Daoy (cell line): ENCODE measurements at places on chromosomes 1 and 21. TPM values are rescaled to one million over a fixed set of nuclear protein-coding genes. Genes with fewer than 3 reads are reported as not detected.
A peak's percentile ranks its signal among the peaks of the same experiment; 100 is the strongest.

C4BPB gene
- total RNA-seq, result 0.29 TPM in 1 of 2 replicates, not detected in the other

C1orf87 gene
- not detected in 2 replicates for total RNA-seq

AVPR1B gene
- not detected in 2 replicates for total RNA-seq

ZNF593OS gene
- not detected in 2 replicates for total RNA-seq

OR14K1 gene
- total RNA-seq, result not detected in 2 replicates

ARTN gene
- 0.91 and 2.5 TPM in 2 replicates for total RNA-seq

LCE2B gene
- total RNA-seq, result not detected in 2 replicates

ECE1 gene
- total RNA-seq, result 59.8 and 69.8 TPM in 2 replicates

DNAH14 gene
- total RNA-seq, result 32.5 and 56.2 TPM in 2 replicates

AADACL4 gene
- total RNA-seq, result not detected in 2 replicates

LCE2A gene
- not detected in 2 replicates for total RNA-seq

IGSF9 gene
- total RNA-seq, result 1.7 and 2.7 TPM in 2 replicates

UQCRH gene
- total RNA-seq, result 1,306 and 1,452 TPM in 2 replicates

PIAS3 gene
- 3.9 and 10.2 TPM in 2 replicates for total RNA-seq

TAS1R1 gene
- not detected in 2 replicates for total RNA-seq

SLC41A1 gene
- 20.7 and 25.1 TPM in 2 replicates for total RNA-seq

CCT8 gene
- 487 and 555 TPM in 2 replicates for total RNA-seq

DMBX1 gene
- total RNA-seq, result 0.80 and 2.1 TPM in 2 replicates

LIN28A gene
- total RNA-seq, result 0.86 TPM in 1 of 2 replicates, not detected in the other

- no peak for DNase-seq
These were observed 3.4 kb downstream of the EGLN1 start for GRCh38 chr1:231418741-231419107.

DNA sequence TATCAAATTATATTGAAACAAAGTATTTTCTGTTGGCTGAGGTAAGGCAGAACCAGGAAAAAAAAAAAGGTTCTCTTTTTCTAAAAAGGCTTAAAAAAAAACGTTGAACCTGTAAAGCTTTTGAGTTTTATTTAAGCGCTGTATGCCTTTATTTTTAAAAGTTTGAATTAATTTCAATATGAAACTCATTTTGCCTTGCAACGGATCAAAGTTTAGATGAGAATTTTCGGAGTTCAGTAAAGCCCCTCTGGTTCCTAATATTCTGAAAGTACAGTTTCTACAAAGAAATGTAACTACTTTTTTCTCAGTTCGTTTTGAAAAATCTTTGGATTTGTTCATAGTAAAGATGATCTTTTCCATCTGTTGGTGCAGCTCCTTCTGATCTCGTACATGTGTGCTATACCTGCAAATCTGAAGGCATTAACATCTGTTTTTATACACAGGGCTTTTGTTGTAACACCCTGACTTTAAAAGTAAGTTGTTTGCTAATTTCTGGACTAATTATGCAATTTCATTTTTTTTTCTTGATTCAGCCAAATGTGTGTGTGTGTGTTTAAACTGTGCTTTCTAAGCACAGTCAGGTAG lies 1.7 kb downstream of the ZBTB18 start:
- no peak for DNase-seq

- DNase-seq, result no peak
These were observed 705.4 kb upstream of the PTBP2 start for GRCh38 chr1:96016219-96016618.

DNA sequence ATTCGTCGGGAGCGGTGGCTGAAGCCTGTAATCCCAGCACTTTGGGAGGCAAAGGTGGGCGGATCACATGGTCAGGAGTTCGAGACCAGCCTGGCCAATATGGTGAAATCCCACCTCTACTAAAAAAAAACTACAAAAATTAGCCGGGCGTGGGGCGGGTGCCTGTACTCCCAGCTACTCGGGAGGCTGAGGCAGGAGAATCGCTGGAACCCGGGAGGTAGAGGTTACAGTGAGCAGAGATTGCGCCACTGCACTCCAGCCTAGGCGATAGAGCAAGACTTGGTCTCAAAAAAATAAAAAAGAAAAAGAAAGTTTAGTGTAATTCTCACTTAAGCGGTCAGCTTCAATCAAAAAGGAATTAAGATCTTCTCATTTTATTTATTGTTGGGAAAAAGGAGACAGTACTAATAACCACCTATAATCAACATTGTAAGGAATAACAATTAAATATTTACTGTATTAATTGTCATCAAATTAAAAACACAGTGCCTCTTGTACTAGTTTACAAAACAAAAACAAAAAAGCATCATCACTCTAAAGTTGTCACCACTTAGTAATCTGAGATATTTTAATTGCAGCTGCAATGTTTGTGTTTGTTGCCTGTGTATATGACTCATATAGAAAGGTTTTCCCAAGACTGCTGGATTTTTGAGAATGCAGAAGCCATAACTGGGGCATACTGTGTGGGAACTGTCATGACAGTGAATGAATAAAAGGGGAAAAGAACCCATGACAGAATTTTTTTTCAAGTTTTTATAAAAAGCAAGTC lies 3.7 kb downstream of the FBXO42 start:
- no peak for DNase-seq

GRCh38 chr1:61116421-61116820 lies 34.1 kb downstream of the NFIA start:
- DNase-seq, result no peak

DNA sequence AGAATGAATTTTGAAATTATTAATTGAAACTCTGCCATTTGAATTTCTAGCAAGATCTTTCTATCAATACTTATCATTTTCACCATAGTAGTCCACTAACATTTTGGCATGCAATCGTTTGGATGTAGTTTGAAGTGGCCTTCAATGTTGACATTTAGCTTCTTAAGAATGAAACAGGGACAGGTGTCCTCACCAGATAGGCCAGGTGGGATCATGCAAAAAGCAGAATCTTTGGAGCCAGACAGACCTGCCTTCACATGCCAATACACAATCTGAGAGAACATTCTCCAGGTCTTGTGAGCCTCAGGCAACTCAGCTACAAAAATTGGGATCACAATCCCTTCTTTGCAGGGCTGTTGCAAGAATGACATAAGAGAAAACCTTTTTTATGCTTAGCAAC lies 18.3 kb upstream of the HSPA13 start:
- DNase-seq, result no peak

DNA sequence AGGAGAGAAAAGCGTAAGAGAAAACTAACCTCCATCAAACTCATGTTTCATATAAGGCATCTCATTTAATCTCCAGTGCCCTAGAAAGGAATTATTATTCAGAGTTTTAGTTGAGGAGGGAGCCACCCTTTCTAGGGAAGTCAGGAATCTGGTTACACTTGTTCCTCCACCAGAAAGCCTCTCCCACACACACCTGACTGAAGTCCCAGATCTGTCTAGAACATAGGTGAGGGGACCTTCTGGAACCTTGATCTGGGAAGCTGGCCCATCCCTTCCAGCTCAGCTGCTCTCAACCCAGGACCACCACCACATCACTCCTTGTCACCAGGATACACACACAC lies 1.9 kb upstream of the DENND2D start:
- DNase-seq, result no peak

GRCh38 chr1:23591460-23592208 lies 32.3 kb upstream of the ID3 start:
- no peak for DNase-seq

- no peak for DNase-seq
These were observed 165.1 kb downstream of the SLC45A1 start for GRCh38 chr1:8482979-8483381.

GRCh38 chr1:78370356-78370755 lies 120.4 kb upstream of the PTGFR start:
- DNase-seq, result peak; percentile 52

DNA sequence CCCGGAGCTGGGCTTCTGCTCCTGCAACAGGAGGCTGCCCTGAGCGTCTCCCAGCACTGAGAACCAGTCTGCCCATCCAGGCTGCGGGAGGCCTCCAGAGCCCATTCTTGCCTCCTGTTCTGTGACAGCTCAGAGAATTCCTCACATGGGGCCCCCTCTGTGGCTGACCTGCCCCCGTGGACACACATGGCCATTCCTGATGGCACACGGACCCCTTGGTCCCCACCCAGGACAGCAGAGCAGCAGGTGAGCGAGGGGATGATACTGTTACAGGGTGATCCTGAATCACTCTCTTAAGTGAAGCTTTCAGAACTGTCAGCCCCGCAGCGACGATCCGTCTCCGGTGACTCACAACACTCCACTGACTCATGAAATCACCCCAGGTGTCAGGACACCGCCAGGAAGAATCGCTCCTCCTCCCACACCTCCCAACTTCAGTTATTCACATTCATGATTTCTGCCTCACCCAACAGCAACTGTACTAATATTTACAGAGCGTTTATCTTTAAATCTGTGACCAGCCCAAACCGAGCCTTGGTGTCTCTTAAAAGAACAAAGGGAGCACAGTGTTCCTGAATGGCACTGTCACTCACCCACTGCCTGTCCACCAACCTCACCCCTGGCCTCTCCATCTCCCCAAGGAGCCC lies 22.5 kb downstream of the CHD5 start:
- peak; percentile 91 for DNase-seq

- no peak for DNase-seq
These were observed 103.3 kb upstream of the IFFO2 start for GRCh38 chr1:19059773-19060172.

DNA sequence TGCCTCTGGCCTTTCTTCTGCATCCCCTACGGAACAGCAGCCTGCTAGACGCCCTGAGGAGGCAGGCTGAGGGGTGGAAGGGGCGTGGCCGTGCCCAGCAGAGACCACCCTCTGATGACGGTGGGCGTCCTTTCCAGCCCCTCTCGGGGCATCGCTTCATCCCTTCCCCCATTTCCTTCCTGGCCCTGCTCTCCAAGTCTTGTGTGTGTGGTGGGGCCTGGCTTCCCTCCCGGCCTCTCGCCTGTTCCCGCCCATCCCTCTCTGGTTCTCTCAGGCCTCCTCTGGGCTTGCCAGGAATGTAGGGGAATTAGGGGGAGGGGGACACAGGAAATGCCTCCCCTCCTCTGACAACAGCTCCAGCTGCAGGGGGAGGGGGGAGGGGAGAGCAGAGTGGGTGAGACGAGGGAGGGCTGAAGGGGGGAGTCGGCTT lies 51.1 kb downstream of the SKI start:
- peak; percentile 37 for DNase-seq

DNA sequence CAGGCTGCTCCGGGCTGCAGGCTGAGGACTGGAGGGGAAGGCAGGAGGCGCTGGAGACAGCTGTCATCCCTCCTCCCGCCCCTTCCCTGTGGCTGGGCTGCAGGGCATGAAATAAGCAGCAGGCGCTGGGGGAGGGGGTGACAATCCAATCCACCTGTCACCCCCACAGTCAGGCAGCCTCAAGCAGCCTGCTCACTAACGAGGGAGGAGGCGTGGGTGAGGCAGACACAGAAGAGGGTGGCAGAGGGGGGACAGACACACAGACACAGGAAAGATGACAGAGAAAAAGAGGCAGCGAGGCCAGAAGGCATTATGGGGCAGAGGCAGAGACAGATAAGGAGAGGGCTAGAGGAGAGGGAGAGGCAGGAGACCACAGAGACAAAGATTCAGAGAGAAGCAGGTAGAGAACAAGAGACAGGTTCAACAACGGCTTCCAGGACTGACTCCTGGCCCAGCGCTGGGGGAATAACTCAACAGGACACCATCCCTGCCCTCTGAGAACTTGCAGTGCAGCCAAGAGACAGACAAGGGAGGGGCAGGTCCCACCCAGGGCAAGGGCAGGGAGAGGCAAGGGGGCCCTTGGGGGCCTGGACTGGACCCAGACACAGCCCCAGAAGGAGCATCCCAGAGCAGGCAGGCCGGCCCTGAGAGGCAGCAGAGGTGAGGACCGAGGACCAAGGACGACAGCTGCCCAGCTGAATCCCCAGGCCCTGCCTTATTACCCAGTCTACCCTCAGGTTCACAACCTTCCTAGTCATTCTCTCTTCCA lies 11.2 kb downstream of the MEF2D start:
- no peak for DNase-seq

GRCh38 chr1:6246497-6247467 lies 2.8 kb downstream of the HES3 start:
- peak; percentile 86 for DNase-seq

- DNase-seq, result peak; percentile 95
These were observed 28.5 kb upstream of the KCNA2 start for GRCh38 chr1:110634455-110635311.

DNA sequence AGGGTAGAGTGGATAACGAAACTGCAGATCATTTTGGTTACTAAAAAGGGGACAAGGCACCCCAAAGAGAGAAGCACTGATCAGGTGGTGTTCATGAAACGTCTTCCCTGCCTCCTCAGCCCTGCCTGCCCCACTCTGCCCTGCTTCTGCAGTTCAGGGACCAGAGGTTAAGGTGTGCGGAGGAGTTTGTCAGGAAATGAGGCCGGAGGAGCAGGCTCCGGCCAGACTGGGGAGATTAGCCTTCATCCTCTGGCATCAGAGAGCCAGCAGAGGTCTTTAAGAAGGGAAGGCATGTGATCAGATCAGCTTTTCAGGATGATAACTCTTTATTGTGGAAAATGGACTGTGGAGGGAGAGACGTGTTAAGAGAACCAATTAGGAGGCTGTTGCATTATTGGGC lies 291.9 kb upstream of the NR5A2 start:
- DNase-seq, result no peak

DNA sequence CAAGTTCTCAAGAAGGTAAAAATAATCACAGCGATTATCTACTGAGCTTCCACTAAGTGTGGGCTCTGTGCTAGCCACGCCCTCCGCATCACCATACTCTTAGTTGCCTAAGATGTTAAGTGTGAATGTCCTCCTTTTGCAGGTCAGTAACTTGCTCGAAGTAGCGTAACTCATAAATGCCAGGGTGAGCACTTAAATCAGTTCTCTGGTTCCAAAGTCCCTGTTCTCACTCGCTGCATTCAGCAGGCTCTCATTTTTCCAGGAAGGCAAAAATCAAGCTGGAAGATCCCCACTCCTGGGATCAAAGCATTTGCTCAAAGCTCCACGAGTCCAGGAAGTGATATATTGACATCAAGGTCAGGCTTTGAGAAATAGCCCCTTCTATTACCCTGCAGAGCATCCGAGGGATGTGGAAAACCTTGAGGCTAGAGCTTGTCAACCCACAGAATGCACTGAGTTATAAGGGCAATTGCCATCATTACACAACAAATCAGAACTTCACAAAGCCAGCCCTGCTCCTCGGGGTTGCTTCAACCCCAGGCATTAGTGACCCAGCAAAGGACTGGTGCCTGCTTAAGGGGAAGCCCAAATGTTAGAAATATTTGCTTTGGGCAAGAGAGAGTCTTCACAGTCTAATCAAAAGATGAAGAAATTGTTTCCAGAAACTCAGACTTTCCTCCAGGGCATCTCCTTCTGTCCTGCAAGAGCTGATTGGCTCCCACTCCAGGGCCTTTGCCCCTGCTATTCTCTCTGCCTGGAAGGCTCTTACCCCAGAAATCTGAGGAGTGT lies 19.5 kb downstream of the SLC30A1 start:
- DNase-seq, result no peak

- DNase-seq, result no peak
These were observed 9.2 kb downstream of the POU3F1 start for GRCh38 chr1:38037221-38037939.

DNA sequence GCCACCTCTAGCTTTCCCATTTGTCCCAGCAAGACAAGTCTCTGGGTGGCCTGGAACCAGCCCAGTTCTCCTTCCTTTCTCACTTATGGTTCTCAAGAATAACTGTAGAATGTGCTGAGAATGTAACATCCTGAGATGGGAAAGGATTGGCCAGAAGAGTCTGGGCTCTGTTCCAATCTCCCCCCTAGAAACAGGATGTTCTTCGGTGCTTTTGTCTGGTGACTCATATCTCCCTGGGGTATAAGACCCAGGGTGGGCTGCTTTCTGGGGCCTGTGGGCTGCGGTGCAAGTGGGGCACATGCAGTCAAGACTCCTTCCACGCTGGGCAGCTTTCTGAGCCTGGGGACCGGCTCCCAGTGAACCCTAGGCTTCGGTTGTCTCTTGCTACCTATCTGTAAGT lies 251.2 kb upstream of the POU3F1 start:
- DNase-seq, result peak; percentile 70
